NAMALWA (cell line): ENCODE measurements at places on chromosomes 16 and 17.

GRCh38 chr16:23907457-23907902 is 71.7 kb downstream of the PRKCB start:
- no peak for DNase-seq

GRCh38 chr16:31874366-31875111 is 932 bp downstream of the ZNF267 start:
- peak; percentile 78 for DNase-seq

DNA sequence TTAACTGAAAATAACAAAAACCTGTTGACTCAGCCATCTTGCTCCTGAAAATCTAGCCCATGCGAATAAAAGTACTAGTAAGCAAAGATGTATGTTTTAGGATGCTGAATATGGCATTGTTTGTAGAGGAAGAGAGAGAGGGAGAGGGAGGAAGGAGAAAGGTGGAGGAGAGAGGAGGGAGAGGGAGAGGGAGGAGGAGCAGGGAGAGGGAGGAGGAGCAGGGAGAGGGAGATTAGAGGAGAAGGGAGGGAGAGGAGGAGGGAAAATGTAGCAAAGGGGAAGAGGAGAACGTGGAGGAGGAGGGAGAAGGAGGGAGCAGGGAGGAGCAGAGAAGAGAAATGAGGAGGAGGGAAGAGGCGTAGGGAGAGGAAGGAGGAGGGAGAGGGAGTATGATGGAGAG is 324.5 kb upstream of the EEF2KMT start:
- no peak for DNase-seq

GRCh38 chr17:76696763-76697701 is 13.7 kb downstream of the MXRA7 start:
- DNase-seq = no peak

DNA sequence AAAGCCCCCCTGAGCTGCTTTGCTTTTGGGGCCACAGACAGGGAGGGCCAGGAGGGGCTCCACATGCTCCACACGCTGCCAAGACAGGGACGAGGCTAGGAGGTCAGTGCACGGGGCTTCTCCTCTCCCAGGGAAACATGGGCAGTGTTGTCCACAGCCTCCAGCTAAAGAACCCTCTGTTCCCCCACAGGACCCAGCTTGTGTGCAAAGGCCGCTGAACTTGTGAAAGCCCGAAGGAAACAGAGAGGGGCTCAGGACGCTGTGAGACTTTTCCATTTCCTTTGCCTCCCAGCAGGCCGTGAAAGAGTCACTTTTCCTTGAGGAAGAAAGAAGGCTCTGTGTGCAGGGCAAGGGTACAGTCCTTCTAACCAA is 9.7 kb downstream of the CDRT4 start:
- no peak for DNase-seq

- DNase-seq = peak; percentile 79
Measured at GRCh38 chr17:35947156-35947585, 3.7 kb upstream of the LYZL6 start.

GRCh38 chr17:55233840-55234239 is 30.9 kb upstream of the HLF start:
- no peak for DNase-seq

- DNase-seq = no peak
Measured at GRCh38 chr17:33016920-33017319, 25.3 kb downstream of the SPACA3 start.

DNA sequence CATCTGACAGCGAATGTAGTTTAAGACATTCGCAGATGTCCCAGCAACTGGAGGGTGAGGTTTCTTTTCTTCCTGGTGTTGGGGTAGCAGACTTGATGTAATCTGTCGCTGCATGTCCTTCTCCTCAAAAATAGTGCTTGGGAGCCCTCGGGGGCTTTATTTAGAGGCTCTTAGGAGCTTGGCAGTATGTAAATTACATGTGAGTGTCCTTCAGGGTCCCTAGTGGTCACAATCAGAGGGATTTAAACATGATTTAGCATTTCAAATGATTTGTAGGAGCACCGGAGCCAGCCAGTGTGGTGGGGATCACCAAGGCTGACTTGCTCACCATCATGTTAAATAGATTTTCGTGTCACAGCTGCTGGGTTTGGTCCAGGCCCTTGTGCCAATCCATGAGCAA is 8.8 kb upstream of the SALL1 start:
- DNase-seq = no peak

DNA sequence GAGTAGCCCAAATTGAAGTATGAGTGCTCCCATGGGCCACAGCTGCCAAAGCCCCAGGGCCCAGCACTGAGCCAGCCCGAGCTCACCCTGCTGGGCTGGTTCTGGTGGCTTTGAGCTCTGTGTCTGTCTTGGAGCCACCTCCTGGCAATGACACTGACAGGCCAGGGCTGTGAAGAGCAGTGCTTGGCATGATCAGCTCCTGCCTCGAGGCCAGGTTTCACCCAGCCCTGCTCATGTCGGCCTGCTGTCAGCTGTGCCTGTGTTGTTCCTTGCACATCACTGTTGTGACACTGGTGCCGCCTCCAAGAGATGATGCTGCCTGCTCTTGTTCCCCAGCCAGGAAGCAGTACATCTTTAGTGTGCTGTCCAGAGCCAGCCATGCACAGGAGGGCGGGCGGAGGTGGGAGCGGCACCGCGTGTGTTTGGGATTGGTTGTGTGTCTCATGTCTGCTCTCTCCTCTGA is 26.0 kb downstream of the PLD6 start:
- no peak for DNase-seq

DNA sequence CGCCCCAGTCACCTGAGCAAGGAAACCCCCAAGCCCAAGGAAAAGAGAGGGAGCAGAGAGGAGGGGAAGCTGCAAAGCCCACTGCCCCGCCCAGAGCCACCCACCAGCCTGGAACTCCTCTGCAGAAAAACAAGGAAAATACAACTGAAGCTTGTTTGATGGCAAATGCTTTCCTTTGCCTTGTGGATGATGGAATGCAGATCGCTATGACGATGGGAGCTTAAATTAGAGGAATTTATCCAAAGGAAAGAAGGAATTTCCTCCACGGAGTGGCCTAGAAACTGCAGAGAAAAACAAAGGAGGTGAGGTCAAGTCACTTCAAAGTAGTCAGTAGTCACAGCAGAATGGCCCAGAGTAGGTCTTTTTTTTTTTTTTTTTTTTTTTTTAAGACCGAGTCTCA is 31.5 kb upstream of the ASGR2 start:
- no peak for DNase-seq
